Amniotic stem cell (primary cell): ENCODE measurements at places on chromosomes 3 and 15.
A peak's percentile ranks its signal among the peaks of the same experiment; 100 is the strongest.

- no peak for DNase-seq
Observed at GRCh38 chr3:39407773-39408492, 1.4 kb downstream of the RPSA start.

DNA sequence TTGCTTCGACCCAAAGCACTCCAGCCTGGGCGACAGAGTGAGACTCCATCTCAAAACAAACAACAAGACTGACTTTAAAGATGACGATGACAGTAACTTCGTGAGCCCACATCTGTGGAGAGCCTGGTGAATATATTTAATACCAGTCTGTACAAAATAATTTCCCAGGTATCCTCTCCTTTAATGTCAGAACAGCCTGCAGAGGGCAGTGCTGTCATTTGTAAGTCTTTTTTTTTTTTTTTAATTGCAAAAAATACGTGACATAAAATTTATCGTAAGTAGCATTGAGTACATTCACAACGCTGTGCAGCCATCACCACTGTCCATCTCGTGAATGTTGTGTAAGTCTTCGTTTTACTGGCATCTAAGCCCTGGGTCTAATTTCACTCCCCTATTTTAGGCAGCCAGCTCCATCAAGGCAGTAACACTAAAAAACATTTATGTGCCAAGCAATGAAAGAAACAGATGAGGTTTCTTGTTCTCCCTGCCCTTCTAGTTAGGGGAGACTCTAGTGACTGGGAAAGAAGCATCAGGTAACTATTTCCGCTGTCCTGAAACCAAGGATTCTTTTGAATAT is 1.4 kb downstream of the HTD2 start:
- DNase-seq: peak; percentile 27

GRCh38 chr3:52895418-52895817 is 1.9 kb downstream of the STIMATE start:
- DNase-seq: no peak

GRCh38 chr3:160265088-160265487 is 39.9 kb downstream of the C3orf80 start:
- DNase-seq: no peak

GRCh38 chr3:105062853-105063252 is 303.9 kb upstream of the ALCAM start:
- no peak for DNase-seq

- peak; percentile 62 for DNase-seq
Observed at GRCh38 chr3:167728176-167728575, 6.5 kb downstream of the PDCD10 start.

GRCh38 chr15:100125401-100126191 is 216.2 kb downstream of the ADAMTS17 start:
- no peak for DNase-seq

DNA sequence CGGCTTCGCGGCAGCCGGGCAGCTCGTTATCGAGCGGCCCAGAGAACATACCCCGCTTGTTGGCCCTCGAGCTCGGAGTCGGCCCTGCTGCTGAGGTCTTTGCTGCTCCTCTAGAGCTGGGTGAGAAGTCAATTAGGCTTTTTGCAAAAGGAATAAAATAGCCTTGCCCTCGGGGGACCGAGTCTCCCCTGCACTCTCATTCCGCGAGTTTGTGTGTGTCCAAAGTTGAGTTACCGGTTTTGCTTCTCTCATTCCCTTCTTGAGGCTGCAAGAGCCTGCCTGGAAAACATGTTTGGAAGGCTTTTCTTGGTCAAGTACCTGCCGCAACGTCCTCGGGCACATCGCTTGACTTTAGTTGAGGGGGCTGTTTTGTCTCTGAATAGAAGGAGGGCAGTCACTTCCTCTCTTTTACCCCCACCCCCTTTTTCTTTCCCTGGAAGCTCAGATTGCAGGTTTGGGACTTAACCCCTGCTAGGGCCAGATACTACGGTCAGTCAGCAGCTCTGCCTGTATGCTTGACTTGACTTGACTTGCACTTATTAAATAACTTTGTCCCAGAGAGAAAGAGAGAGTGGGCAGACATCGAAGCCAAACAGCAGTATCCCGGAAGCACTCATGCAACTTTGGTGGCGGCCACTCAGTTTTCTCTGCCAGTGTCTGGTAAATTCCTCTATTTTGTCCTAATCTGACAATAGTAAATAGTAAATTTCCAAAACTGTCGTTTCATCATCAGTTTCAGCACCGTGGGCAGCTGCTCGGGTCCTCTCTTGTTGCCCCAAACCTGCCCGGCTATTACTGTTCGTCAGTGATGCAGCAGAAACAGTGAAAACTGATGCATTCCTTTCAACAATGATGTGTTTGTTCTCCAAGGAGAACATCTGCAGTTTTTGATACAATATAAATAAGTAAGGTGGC is 609 bp downstream of the RNF13 start:
- no peak for DNase-seq

DNA sequence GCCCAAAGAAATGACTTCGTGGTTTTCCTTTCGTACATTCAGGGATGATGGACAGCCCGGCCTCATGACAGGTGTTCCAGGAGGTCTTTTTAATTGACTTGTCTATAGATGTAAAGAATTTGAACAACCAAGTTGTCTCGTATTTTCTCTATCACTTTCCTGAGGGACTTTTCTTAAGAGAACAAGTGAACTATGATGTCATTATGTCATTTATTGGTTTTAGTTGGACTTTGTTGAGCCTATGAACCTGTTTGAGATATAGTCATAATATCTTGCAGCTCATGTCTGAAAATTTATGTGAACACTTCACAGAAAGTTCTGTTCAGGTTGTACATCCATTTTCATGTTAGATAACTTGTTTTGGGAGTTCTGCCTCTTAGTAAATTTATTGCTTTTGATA is 89.2 kb downstream of the RBMS3 start:
- no peak for DNase-seq

DNA sequence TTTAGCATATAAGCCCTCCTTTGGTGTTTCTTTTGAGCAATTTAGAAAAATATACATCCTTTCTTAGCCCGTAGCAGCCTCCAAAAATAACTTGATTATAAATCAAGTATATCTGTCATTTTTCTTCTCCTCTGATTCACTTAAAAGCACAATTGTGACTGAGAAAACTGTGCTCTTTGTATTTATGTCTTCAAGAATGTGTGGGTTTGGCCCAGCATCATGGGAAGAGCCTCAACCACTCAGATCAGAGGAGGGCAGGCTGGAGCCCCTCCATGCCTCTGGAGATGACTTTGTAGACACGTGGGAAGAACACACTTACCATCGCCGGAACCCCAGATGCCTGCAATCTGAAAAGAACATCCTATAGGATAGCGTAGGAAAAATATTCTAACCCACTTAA is 123.8 kb upstream of the FEZF2 start:
- no peak for DNase-seq

GRCh38 chr3:94225148-94225865 is 162.4 kb downstream of the NSUN3 start:
- no peak for DNase-seq

GRCh38 chr3:172839679-172840078 is 89.2 kb downstream of the ECT2 start:
- no peak for DNase-seq

- DNase-seq: no peak
Observed at GRCh38 chr3:60337421-60337820, 913.8 kb downstream of the FHIT start.

- DNase-seq: no peak
Observed at GRCh38 chr15:77017091-77017660, 22.2 kb downstream of the PSTPIP1 start.

GRCh38 chr15:67936258-67936657 is 96.4 kb upstream of the RNU6-1 start:
- no peak for DNase-seq

DNA sequence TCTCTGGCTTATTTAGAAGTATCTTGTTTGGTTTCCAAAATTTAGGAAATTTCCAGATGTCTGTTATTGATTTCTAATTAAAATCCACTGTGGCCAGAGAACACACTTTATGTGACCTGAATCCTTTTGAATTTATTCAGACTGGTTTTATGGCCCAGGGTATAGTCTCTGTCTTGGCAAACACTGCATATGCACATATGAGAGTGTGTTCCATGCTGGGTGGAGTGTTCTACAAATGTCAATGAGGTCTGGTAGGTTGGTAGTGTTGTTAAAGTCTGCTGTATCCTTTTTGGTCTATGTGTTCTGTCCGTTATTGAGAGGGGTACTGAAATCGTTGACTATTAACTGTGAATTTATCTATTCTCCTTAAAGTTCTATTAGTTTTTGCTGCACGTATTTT is 30.2 kb downstream of the PGPEP1L start:
- no peak for DNase-seq
